ENCODE measurements at places on chromosomes 2 and 18. TPM values are rescaled to one million over a fixed set of nuclear protein-coding genes. Genes with fewer than 3 reads are reported as not detected.
A peak's percentile ranks its signal among the peaks of the same experiment; 100 is the strongest.

- DNase-seq, result peak; percentile 61
Measured at GRCh38 chr2:231926180-231926741, at the start of gene NPPC. Gene NPPC, minus strand, starts transcription at chr2:231926396. Its CDS starts 147 bp downstream, at chr2:231926249.

- DNase-seq, result peak; percentile 75
Measured at GRCh38 chr18:10912790-10913545, 236.4 kb downstream of the PIEZO2 start.

DNA sequence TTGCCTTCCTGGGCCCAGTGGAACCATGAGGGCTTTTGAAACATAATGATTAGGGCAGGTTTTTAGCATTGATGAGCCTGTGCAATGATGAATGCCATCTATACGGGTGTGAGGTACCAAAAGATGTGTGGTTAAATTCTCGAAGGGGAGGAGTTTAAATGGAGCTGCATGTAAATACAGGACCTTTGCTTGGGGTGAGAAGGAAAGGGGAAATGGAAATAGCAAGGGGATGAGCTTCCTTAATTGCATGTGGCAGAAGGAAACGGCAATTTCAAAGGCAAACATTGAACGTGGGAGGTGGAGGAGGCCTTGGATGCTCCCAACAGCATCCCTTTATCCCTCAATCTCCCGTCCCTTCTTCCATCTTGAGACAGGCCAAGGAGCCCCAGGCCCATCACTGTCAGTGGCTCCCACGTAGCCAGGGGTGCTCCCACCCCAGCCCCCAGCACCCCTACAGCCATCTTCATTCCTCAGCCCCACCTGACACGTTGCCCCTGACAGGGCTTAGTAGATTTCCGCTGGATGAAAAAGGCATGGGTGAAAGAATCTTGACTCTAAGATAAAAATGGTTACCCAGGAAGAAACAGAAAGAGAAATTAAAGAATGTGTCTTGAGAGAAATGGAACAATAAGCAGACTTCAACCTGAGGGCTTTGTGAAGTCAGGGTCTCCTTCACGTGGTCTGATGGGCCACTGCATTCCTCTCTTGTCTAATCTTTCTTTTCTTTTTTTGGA, 32.5 kb downstream of the INPP5D start:
- no peak for DNase-seq

DNA sequence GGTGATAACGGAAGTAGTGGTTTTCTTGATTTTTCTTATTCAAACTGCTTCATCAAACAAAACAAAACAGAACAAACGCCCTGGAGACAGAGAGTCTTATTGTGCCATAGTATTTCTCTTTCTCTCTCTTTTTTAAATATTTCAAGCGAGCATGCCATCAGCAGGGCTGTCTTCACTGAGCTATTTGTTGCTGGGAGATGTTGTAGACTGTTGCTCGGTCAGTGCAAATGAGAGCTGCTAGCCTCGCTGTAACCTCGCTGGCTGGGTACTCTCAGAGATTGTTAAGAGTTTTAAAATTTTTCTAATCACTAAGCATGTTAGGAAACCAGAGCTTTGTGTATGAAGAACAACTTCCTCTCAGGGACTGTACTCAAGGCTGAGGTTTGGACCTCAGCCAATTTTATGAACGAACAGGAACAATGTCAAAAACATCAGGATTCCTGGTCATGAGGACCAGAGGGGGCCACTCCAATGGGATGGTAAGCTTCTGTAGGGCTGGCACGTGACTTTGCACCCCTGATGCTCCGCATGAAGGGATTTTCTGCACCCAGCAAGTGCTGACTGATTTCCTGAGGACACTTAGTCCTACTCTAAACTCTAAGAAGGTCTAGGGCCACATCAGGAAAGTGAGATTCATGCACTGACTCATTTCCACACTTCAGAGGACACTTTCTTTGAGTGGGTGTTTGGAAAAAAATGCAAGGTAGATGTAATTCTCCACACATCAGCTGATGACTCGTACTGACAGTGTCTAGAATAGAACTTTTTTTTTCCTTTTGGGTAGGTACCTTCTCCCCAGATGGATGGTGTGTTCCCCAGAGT, 59.8 kb upstream of the IL1R1 start:
- peak; percentile 62 for DNase-seq

DNA sequence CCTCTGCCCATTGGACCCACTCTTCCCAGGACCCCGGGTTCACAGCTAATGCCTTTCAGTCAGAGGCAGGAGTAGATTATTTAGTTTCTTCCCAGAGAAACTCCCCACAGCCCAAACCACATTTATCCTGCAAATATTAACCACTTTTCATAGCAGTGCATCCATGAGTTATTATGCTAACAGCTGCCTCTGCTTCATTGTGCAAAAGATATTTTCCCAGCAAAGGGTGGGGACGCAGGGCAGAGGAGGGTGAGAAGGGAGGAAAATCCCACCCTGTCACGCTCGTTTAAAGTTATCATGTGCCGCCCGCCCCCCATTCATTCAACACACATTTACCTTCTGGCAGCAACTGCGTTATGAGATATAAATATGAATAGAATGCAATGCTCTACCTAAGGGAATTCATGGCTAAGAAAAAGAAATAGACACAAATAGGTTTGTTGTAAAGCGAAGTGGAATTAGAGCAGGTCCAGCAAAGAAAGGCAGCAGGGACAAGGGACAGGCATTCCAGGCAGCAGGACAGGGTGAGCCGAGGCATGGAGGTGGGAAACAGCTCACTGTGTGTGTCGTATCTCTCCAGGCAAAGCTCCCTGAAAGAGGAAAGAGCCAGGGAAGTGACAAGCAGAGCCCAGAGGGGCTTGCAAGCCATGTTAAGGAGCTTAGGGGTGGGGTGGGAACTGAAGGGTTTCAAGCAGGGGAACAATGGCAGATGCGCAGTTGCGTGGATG, 46.3 kb upstream of the LTBP1 start:
- DNase-seq, result no peak

GRCh38 chr18:51724790-51725721, 527.6 kb upstream of the MEX3C start:
- no peak for DNase-seq

DNA sequence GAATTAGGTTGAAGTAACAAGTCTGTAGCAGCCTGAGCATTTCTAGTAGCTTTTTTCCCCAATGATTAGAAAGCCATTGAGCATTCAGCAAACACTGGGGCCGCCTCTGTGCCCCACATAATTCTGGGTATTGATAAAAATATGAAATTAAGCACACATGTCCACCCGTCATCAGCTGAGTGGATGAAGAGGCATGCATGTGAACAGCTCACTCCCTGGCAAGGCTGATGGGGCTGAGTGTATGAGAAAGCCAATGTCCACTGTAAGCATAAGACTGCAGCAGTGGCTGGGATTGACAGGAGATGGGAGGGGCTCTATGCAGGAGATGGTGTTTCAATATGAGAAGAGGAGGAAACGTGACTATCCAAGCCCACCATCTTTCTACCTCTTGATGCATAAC, 124.4 kb upstream of the KLHL29 start:
- DNase-seq, result no peak

DNA sequence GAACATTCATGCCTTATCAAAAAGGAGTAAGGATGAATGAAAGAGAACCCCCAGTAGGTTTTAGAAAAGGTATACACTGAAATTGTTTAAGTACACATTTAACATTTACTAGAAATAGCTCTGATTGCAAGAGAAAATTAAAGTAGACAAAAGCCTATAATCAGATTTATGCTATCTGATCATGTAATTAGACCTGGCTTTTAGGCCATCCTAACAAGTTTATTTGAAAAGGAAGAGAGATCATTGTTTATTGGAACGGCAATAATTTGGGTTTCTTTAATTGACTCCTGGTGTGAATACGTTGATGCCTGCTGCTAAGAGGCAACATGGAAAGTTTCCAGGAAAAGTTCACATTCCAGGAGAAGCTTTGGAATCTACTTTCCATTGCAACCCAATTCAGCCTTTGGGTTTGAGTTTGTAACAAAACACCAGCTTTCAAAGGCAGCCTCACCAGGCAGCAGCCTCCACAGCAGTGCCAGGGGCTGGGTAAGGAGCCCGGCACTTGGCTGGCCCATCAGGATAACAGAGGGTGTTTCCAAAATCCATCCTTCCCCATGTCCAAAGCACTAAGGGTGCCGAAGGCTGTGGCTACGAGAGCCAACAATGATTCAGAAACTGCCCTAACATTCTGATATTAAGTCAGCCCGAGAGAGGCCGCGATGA, 18.0 kb downstream of the FZD7 start:
- no peak for DNase-seq

GRCh38 chr2:150432312-150432625, 55.2 kb downstream of the RND3 start:
- no peak for DNase-seq

DNA sequence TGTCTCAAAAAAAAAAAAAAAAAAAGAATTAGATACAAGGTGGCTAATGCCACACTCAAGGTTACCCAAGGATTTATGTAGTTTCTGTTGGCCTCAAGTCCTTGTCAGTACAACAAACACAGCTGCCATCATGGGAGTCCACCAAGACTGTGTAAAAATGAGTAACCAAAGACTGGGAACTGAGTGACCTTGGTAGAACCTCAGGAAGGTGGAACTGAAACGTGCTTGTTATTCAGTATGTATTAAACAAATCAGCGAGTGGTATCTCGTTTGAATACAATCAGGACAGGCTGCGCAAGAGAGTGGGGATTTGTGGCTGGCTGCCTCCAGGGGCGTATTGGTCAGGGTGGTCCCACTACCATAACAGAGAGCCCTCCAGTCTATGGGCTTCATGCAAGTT, 1.6 kb upstream of the SFTPB start:
- DNase-seq, result no peak

- DNase-seq, result peak; percentile 45
Measured at GRCh38 chr18:56083097-56083521, 495.1 kb upstream of the TCF4 start.

DNA sequence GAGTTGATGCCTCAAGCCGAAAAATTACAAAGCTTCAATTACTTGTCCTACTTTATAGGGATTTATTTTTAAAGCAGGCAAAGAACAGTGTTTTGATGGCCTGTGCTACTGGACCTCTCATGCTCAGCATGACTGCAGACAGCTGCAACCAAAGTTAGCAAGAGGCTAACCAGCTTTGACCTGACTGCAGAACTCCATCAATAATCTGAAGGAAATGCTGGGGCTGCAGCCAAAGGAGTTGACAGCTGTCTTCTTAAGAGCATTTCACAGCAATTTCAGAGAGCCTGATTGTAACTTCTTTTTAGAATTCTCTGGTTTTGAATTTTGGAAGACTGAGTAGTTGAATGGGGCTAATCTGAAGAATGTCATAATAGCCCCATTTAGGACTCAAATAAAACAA, 46.5 kb upstream of the SESTD1 start:
- peak; percentile 52 for DNase-seq

DNA sequence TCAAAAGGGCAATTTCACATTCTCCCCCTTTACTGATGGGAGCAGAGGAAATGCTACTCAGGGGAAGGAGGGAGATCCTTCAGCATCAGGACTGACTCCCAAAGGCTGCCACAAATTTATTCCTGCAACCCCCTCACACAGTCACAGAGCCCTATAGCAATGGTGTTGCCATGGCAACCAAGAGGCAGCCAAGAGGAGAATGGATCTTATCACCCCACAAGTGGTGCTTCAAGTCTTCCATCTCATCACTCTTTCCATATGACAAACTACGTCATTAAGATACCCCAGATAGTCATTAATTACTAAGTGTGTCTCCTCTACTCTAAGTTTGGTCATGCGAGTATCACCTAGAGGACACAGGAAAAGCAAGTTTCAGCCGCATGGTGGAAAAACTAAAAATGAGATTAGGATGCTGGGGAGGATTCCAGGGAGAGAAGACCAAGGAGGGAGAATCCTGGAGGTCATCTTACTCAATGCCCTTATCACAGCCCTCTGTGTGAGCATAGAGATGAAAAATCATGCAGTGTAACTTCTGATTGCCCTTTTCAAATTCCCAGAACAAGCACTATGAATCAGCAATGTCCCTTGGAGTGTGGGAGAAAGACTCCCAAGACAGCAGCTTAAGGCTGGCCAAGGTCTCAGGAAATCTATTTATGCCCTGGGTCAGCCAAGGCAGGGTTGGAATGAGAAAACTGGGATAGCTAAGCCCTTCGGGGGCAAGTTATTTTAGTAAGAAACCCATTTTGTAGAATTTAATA, 885.7 kb upstream of the KLHL29 start:
- DNase-seq, result peak; percentile 70

Gene GCG
- total RNA-seq, result 2.4 TPM

Gene MPHOSPH10
- 29.9 TPM for total RNA-seq

Gene NETO1
- total RNA-seq, result 9.1 TPM

Gene ANKRD36C
- 86.4 TPM for total RNA-seq

Gene FAM228A
- not detected for total RNA-seq
